Activated naive CD8-positive, alpha-beta T cell treated with anti-CD3 and anti-CD28 coated beads, Interleukin-2, amount 50 U/mL, for 16 hours (primary cell): ENCODE measurements at places on chromosomes 4 and X.

DNA sequence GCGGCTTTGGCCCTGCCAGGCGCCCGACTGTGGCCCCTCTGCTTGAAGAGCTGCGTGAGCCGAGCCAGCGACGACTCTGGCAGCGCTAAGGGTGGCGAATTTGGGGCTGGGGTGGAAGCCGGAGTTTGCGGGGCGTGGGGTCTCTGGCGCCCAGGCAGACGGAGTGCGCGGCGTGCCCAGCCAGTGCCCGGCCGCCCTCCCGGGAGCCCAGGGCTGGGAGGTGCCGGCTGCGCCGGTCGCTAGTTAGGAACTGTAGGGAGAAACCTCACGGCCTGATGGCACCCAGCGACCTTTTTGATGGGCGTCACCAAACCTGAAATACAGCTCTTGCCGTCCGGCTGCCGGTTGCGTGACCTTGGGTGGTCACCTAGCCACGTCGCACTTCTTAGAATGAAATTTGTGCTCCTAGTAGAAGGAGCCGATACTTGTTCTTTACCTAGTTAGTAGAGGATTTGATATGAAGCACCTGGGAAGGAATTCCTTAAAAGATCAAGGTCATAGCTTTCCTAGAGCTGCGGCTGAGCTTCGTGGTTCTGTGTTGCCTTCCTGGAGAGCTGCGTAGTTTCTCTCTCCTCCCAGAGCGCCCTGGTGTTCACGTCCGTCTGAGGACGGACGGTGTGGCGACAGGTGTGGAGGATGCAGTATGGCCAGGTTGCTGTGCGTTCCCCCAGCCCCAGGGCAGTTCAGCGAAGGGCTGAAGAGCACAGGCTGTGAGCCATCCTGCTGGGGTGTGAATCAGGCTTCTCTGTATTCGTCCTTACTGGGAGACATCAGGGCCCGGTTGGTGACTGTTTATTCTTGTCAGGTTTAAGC lies 680 bp downstream of the MAEA start:
- DNase-seq, result no peak

DNA sequence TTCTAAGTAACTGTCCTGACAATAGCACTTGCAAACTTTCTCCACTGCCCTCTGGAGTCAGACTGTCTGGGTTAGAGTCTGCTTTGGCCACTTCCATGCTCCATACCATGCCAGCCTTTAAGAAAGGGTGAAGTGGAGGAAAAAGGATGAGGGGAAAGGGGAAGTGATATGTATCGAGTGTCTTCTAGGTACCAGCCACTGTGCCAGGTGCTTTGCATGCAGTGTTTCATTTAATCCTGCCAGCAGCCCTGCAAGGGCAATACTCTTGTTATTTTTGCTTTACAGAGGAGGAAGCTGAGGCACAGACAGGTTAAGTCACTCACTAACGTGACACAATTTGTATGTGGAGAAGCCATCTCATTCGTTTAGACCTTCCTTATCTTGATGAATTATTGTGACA lies 55.6 kb downstream of the RTL9 start:
- no peak for DNase-seq

GRCh38 chr4:107069049-107069448 lies 32.9 kb upstream of the DKK2 start:
- no peak for DNase-seq

DNA sequence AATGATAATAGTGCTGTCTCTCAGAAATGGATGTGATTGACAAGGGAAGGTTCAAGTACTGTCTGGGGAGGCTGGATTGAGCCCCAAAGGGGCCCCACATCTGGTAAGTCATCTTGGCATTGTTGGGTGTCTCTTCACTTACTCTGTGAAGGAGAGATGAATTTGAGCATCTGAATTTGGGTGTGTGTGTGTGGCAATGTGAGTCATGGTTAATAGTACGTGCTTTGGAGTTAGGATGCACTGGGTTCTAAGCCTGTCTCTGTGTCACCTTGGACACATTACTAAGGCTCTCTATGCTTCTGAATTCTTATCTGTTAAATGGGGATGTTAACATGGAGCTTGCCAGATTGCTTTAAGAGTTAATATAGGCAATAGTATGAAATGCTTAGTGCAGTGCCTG lies 80.4 kb downstream of the FRAS1 start:
- no peak for DNase-seq

- no peak for DNase-seq
These were observed 128.7 kb upstream of the MID1 start for GRCh38 chrX:10749113-10749512.

DNA sequence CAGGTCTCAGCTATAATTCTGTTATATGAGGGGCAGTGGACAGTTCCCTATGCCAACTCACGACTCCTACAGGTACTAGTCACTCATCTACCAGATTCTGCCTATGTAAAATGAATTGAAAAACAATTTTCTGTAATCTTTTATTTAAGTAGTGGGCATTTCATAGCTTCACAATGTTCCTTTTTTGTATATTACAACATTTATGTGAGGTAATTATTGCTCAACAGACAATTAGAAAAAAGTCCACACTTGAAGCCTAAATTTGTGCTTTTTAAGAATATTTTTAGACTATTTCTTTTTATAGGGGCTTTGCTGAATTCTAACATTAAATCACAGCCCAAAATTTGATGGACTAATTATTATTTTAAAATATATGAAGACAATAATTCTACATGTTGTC lies 20.4 kb downstream of the EREG start:
- DNase-seq, result no peak

GRCh38 chr4:168632301-168632725 lies 135.5 kb downstream of the PALLD start:
- DNase-seq, result no peak

DNA sequence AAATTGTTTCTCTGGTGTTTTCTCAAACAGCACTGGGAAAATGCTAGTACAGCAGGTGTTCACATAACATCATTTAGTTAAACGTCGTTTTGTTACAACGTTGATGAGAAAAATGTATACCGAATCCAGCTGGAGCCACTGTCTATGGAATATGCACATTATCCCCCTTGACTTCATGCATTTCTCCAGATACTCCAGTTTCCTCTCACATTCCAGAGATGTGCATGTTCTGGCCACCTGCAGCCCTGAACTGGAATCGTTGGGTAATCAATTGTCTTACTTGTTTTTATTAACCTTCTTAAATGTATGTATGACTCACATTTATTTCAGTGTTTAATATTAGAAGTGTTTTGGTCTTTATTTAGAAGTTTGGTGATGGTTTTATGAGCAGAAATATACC lies 18.4 kb upstream of the ODAM start:
- no peak for DNase-seq

DNA sequence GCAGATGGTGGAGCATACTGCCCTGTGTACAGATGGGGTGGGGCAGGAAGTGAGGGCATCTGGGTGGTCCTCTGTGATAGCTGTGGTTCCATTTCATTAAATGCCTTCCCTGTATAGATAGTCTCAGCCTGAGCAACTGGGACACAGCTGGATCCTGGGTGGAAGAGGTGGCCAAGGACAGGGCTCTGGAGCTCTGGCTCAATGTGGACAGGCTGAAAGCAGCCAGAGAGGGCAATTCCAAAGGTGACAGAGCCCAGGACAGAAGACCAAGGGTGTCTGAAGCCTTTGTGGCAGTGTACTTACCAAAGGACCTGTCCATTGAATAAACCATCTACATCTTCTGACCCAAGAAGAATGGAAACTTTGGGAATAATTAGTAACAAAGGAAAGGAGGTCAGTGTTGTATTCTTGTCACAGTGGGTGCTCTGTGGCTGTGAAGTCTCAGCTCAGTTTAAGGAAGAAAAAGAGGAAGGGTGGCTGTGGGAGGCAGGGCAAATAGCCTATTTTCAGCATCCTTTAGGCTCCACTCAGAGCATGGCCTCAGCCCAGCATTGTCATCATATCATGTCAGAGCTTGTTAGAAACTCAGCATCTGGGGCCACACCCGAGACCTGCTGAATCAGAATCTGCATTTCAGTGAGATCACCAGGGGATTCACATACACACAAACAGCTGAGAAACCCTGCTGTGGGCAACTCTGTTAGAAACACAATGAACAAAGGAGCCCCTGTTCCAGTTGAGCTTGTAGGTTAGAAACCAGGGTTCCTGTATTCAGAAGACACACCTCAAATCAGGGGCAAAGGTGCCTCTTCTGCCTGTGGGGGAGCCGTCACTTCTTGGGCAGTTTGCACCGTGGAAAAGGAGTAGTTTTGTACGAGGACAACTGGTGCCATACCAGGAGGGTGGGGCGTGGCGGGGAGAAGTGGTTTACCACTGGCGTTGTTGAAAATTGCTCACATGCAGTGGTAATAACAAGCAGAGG lies 168.6 kb downstream of the PTTG2 start:
- peak; percentile 50 for DNase-seq

DNA sequence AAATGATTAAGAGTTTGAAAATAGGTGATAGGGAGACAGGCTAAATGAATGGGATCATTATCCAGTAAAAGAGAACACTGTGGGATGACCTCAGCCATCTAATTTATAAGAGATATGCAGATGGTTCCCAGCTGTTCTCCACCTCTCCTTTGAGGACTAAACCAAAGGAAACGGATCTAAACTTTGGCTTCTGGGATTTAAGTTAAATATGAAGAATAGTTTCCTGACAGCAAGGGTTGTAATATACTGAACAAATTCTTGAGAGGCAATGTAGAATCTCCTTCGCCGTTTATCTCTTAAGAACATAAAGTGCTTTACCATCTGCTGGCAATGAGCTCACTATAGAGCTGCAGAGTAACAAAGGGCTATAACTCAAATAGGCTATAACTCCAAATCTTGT lies 35.4 kb upstream of the HPGDS start:
- DNase-seq, result no peak

GRCh38 chr4:106718548-106718947 lies 317.6 kb downstream of the DKK2 start:
- DNase-seq, result no peak

GRCh38 chrX:118554511-118554910 lies 58.9 kb downstream of the DOCK11 start:
- DNase-seq, result no peak

- no peak for DNase-seq
These were observed 86.9 kb downstream of the EGF start for GRCh38 chr4:109999585-109999912.

DNA sequence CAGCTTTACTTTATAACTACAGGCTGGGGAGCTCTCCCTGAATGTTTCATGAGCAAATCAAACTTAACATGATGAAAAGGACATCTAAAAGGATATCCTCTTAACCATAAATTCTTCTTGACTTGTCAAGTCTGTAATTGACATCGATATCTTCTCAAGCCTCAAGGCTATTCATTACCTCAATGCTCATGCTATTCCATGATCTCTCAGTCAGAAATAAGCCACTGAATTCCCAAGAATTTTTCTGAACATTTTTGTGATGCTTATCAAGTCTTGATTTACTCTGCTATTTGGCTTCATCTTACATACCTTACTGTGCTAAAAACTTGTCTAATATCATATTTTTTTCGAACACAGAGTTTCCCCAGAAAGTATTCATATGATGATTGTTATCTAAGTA lies 433.4 kb downstream of the PDGFC start:
- DNase-seq, result no peak

DNA sequence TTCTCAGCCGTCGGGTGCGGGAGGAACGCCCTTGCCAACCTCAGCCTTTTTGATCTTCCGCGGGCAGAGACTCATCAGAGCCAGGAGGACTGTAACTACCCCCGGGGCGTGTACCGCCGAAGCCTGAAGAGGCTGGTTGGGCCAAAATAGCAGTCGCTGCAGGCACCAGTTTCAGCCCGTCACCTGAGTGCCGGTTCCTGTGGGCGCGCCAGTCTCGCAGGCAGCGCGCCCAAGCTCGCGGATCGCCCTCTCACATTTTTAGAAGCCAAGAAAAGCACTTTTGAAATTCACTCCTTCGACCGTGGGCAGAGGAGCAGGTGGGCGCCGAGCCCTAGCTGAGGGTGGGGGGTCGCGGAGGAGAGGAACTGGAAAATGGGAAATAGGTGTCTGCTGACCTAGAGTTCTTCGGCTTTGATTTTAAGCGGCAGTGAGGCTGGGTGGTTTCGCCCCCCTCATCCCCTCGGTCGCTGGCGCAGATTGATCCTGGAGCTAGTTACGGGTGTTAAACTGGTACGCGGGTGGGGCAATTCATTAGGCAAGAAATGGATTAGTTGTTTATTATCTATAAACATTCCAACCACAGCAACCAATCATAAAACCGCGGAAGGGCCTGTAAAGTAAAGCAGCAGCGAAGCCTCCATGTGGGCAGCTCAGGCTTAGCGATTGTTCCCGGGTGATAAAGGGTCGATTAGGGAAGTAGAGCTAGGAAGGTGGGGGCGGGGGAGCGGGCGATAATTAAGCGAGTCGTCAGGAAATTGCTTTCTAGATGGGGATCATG lies 69.2 kb downstream of the FBXO8 start:
- DNase-seq, result no peak

DNA sequence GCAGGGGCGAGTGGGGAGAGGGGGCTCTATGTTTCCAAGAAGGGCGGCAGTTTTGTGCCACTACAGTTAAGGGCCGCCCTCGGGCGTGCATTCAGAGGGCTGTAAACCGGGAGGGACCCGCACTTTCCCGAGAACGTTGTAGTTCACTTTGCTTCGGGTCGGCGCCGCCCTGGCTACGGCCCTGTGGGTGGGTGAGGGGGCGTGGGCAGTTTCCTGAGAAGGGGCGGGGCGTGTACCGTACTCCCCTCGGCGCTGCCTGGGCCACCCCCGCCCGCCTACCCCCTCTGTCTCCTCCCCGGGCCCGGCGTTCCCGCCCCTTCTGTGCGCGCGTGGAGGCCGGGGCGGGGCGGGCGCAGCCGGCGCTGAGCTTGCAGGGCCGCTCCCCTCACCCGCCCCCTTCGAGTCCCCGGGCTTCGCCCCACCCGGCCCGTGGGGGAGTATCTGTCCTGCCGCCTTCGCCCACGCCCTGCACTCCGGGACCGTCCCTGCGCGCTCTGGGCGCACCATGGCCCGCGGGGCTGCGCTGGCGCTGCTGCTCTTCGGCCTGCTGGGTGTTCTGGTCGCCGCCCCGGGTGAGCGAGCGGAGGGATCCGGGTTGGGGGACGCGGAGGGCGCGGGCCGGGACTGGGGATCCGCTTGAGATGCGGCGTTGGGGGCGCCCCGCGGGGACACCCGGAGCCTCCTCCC lies at the start of gene CD99:
Gene CD99 (plus strand): TSS at position 440 of the 687 bp plus-strand sequence. CDS start 66 bp downstream, at position 506.
- peak; percentile 71 for DNase-seq

DNA sequence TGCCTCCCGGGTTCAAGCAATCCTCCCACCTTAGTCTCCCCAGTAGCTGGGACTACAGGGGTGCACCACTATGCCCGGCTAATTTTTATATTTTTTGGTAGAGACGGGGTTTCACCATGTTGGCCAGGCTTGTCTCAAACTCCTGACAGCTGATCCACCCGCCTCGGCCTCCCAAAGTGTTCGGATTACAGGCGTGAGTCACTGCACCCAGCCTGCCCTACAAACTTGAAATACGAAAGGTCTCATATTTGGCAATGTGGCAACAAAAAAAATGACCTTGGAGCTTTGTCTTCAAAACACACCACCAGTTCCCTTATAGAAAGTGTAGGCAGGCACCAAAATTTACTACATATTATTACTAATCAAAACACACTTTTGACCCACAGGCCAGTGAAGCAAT lies 22.9 kb upstream of the PTCHD1 start:
- DNase-seq, result no peak

- DNase-seq, result no peak
These were observed 13.8 kb downstream of the SLC25A5 start for GRCh38 chrX:119482041-119482440.

GRCh38 chr4:165927366-165927765 lies 54.3 kb downstream of the TLL1 start:
- no peak for DNase-seq

- DNase-seq, result no peak
These were observed 46.5 kb downstream of the EGF start for GRCh38 chr4:109959195-109959594.
